ENCODE measurements at places on chromosomes 7 and 10.

GRCh38 chr7:79403879-79404278 lies 49.6 kb downstream of the MAGI2 start:
- no peak for DNase-seq

- no peak for DNase-seq
These were observed 942.5 kb upstream of the ZWINT start for GRCh38 chr10:57303566-57303965.

GRCh38 chr7:130910949-130911944 lies 177.2 kb upstream of the KLF14 start:
- peak; percentile 73 for DNase-seq

DNA sequence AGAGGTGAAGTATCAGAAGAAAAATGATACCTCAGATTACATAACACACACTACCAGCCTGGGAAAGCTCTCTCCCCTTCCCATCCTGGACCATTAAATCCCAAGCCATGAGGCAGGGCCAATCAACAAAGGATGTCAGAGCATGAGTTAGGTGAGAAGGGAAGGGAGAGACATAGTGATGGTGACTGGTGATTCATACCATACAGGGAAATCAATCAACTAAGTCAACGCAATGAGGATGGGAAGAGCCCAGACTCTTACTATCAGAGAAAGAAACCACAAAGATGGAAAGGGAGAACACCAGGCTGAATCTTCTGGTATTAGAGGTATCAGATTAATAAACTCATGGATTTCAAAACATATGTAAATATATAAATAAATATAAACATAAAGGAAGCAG lies 185.4 kb downstream of the KMT2E start:
- no peak for DNase-seq

DNA sequence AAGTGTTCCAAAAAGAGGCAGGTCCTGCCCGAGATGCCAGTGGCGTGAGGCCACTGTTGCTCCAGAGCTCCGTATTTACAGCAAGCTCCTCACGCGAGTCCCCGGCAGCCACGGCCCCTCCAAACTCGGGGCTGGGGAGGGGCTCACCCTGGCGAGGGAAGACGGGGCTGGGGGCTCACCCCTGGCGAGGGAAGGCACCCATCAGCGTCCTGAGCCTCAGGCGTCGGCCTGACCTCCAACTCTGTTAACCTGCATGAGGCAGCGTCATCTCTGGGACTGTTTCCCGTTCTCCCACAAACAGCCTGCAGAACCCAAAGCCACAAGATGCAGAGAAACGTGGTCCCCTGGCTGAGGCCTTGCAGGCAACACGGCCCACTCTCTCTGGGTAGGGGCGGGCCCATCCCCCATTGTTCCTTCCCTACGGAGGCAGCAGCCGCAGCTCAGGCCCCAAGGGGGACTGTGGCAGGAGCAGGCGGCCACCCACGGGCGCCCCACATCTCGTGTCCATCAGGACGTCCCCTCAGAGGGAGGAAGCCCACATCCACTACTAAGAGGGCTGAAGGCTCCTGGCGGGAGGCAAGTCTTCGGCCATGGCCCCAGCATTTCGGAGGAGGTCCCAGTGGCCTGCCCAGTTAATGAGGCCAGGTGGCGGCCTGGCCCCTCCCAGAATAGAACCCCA lies 4.2 kb upstream of the ADGRA1 start:
- no peak for DNase-seq

- no peak for DNase-seq
These were observed 119.8 kb downstream of the ITGB8 start for GRCh38 chr7:20450536-20450935.

DNA sequence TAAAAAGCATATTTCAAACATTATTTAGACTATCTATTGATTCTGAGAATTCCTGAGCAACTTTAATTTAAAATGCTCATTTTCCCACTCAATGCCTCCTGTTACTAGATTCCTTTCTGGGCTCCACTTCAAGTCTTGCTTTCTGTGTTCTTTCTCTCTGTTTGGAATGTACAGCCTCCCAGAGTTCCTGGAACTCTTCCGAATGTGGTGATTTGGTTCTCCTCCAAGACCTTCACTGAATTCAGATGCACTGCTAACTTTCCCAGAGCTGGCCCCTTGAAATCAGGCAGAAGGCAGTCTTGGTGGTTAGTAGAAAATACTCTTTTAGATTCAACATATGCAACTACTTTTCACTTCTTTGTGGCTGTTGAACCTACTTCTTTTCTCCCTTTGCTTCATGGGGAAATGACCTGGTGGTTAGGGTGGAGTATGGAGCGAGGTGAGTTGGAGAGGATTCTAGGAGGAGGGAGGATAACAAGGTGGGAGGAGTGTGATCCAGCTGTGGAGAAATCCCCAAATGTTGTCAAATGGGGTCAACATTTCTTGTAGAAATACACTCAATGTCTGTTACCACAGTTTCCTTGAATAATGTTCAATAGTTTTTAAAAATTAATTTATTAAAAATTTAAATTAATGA lies 27.9 kb upstream of the CCDC7 start:
- peak; percentile 84 for DNase-seq

GRCh38 chr7:11193131-11193867 lies 219.6 kb downstream of the PHF14 start:
- peak; percentile 68 for DNase-seq

DNA sequence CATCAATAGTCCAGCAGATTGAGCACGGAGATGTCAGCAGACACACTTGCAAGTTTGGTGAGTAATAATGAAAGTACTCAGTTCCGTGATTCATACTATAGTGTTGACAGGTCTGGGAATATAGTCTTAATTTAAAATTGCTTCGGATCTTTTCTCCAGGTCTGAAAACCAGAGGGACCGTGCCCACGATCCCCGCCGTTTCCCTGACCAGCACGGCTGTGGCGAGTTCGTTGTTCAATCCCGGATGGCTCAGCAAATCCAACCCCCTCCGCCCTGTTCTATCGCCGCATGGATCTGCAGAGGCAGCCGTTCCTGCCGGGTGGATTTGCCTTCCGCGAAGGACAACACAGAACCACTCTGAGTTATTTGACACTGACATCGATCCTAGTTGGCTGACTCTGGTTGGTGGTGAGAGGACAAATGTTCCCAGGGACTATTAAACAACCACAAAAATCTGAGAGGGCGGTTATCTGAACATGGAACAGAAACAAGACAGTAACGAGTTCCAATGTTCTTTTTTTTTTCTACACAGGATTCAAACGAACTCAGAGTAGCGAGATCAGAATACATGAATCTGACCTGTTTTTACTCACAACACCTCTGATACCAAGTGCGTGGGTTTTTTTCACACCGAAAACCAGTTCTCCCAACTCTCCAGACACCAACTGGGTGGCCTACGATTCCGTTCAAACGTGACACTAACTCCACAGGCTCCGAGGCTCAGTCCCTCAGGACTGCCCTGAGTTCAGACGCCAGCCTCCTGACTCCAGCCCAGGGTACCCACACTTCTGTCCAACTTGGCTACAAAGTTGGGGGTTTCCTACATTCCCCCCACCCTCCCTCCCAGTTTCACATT lies 52.7 kb downstream of the RBM17 start:
- peak; percentile 72 for DNase-seq

GRCh38 chr7:101833799-101834198 lies 16.4 kb downstream of the CUX1 start:
- DNase-seq: no peak

DNA sequence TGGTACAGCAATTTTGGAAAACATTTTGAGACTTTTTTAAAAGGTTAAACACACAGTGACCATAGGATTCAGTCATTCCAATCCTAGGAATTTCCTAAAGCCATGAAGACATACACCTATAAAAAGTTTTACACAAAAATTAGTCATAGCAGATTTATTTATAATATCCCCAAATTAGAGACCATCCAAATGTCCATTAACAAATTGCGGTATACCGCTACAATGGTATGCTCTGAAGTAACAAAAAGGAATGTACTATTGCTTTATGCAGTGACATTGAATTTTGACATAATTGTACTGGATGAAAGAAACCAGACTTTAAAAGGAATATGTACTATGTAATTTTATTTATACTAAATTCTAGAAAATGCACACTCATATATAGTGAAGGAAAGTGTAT lies 362.8 kb downstream of the HGF start:
- DNase-seq: no peak
